HEK293T (cell line): ENCODE measurements at places on chromosomes 6 and 20.

DNA sequence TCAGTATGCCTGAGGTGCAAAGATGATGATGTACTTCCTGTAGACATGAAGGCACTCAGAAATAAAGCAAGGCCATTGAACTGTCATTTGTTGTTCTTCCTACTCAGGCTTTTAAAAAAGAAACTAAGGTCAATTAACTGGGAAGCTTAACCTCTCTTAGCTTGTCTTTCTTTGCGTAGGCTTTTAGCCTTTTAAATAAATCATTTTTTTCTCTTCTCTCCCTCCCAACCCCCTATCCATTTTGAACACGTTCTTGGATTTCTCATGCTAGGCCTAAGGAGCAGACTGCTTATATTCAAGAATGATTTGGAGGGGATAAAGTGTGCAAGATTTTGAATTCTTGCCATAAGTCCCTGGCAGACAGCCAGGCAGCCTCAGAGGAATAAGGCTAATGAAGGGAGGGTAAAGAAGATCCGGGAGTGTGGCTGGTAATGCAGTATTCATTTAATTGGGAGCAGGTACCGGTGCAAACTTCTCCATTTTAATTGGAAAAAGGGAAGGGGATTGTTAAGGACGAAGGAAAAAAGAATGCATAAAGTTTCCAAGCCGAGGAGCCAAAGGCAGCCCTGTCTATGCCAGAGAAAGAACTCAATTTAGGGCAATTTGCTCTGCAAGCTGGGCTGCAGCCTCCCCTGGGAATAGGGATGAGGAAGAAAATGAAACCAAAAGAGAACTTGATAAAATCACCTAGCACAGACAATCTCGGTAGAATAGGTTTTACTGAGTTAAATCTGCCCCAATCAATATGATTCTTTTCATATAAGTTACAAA is 343.8 kb upstream of the MMS22L start:
- peak; percentile 13 for DNase-seq

GRCh38 chr20:57514273-57514751 is 10.6 kb downstream of the CTCFL start:
- DNase-seq: peak; percentile 73

DNA sequence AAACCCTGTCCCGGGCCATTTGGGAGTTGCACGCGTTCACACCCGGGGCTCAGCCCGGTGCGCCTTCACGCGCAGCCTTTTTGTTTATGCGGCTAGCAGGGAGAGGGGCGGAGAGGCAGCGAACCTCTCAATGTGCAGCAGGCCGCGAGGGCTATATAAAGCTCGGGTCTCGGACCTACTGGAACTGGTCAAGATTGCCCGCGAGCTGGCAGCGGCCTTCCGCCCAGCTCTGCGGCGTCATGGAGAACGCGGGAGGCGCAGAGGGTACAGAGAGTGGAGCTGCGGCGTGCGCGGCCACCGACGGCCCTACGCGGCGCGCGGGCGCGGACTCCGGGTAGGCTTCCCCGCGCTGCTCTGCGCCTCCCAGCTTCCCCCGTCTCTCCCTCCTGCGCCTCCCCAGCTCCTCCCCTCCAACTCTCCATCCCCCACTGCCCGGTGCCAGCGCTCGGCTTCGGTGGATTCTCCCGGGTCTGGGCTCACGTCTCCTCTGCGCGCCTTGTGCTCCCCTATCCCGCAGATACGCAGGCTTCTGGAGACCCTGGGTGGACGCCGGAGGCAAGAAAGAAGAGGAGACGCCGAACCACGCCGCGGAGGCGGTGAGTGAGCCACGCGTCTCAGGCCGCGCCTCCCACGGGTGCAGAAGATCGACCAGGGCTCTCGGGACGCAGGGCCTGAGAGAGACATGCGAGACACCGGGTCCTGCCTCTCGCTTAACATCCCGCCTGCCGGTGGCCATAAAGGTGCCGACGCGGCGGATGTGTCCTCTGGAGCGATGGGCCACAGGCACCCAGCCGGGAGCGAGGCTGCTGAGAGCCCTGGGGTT is at the start of gene RIPPLY2:
Gene RIPPLY2, plus strand, starts transcription at position 183 of the 823 bp plus-strand sequence. Its CDS starts 57 bp downstream, at position 240.
- peak; percentile 50 for DNase-seq

DNA sequence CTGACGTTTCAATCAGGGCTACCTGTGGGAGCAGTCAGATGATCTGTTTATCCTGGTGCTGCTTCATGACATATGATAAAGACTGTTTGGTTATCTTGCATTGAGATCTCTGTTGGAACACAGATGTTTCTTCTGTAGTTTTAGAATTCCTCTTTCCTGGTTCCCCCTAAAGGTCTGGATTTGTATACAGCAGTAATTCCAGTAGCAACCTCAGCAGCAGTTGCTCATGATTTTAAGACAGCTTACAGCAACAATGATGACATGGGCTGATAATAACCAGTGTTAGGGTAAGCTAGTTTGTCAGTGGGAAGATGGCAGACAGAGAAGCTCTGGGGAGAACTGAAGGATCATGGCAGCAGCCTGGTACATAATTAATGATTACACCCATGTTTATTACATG is 439.4 kb downstream of the PHF3 start:
- no peak for DNase-seq

DNA sequence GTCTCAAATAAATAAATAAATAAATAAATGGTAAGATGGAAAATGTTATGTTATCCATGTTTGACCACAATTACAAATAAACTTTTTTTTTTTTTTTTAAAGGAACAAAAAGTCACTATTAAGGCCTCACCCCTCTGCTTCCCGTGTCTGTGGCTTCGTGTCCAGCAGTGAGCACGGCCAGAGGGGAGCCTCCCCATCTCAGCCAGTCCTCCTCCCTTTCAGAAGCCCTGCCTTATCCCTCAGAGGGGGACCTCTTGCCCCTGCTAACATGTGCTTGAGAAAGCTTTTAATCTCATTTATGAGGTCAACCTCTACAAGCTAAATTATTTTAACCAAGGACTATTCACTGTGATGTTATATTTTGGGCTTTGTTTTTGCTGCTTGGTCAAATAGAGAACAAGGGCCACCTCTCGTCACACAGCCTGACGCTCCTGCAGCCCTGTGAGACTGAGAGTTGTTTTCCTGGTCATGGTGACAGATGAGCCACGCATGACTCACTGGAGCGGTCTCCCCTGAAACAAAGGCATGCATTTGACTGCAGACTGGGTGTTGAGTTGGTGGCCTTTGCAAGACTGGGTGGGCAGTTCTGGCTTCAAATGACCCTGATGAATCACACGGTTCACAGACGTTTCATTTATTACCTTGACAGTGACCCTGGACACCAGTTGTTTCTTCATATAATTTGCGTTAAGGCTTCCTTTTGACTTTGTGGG is 131.8 kb downstream of the TIAM2 start:
- no peak for DNase-seq

- DNase-seq: peak; percentile 5
Observed at GRCh38 chr6:149895048-149895590, 2.8 kb downstream of the RAET1E start.

DNA sequence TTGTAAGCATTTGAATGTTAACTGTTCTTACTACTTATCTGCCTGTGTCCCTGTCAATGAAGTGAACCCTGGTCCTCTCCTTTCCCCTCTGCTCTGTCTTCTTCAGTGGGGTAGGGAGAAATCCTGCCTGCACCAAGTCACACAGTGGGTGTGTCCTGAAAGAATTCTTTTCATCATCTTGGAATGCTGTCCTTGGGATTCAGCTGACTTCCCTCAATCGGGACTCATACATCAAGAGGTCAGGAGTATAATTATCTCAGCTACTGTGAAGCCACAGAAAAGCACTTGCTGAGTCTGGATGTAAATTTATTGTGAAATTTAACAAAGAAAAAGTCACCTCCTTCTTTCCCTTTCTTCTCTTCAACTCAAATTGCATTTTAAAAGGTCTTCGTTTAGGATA is 328.5 kb downstream of the SOX4 start:
- DNase-seq: no peak

GRCh38 chr6:52049252-52050050 is 38.0 kb downstream of the PKHD1 start:
- DNase-seq: peak; percentile 44

DNA sequence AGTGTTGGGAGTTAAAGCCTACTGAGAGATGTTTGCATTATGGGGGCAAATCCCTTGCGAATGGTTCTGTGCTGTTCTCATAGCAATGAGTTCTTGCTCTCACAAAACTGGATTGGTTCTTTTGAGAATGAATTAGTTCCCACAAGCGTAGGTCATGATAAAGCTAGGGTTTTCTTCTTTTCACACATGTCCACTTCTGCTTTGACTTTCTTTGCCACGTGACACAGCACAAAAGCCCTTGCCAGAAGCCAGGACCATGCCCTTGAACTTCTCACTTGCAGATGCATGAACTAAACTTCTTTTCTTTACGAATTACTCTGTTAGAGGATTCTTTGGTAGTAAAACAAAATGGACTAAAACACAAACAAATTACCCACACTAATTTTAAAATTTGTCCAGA is 922.8 kb downstream of the EPHA7 start:
- no peak for DNase-seq

GRCh38 chr6:158244373-158244772 is 67.9 kb upstream of the TULP4 start:
- DNase-seq: no peak

DNA sequence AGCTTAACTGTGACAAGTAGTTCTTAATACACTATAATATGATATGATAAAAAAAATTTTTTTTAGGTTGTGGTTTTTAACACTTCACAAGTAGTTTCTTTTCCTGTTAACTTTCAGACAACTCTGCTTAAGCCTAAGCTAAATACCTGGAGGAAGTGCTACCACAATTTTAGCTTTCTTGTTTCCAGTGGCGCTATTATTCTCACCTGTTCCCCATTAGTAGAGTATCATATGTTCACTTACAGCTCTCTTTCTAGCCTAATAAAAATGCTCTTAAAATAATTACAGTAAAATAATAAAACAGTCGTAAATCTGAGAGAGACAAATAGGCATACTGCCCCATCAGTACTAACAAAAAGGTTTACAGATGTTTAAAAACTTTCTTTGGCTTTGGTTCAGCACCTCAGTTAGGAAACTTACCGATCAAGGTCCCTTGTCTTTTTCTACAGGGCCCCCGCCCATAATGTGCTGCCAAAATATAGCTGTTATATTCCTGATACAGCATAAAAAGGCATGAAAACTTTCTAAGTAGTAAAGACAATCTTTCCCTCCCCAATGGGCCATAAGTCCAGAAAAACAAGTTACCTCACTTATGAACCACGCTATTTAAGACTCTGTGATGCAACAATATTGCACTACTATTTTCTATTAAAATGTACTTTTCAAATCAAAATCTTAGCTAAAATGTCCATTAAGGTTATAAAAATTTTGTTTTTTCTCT is 57.9 kb downstream of the SESN1 start:
- no peak for DNase-seq

GRCh38 chr20:37235065-37235464 is 26.5 kb downstream of the GHRH start:
- no peak for DNase-seq

GRCh38 chr20:41142919-41143318 is 5.6 kb downstream of the PLCG1 start:
- no peak for DNase-seq

GRCh38 chr6:155273431-155273830 is 9.6 kb downstream of the CLDN20 start:
- DNase-seq: no peak

DNA sequence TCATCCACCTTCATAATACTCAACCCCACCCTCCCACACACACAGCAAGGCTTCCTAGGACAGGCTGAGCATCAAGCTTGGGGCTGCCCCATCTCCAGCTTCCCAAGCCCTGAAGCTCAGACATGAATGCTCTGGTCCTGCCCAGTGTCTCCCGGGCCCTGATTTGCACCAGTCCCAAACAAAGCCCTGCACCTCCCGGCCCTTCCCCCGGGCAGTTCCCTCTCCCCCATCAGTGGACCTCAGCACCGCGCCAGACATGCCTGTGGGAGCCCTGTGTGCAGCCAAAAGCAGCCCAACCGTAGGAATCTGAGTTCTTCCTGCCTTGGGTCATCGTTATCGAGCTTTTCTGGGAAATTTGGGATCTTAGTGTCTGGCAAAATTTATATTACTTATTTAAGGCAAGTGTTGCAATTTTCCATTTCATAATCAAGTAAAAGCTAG is 63.5 kb downstream of the THBS2 start:
- DNase-seq: no peak

- DNase-seq: no peak
Observed at GRCh38 chr6:155106456-155107115, 111.5 kb downstream of the TIAM2 start.

GRCh38 chr6:10603219-10603618 is 82.1 kb downstream of the GCNT2 start:
- no peak for DNase-seq

- DNase-seq: no peak
Observed at GRCh38 chr6:31020057-31020456, 9.8 kb downstream of the MUC22 start.

DNA sequence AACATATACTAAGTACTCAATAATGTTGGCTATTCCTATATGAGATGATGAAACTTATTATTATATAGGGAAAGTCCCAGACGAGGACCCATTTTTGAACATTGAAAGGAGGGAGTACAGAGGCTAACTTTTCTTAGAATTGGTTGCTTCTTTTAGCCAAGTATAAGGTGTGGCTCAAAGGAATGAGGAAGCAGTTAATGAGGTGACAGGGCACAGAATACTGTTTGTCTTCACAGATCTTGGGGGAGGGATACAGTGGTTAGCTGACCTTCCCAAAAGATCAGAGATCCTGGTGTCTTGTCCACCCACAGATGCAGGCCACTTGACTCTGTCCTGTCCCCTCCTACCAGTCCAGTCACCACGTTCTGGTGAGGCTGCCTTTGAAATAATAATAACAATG is 67.8 kb upstream of the EPB41L1 start:
- DNase-seq: no peak
